CD4-positive, CD25-positive, alpha-beta regulatory T cell (primary cell): ENCODE measurements at places on chromosomes 11 and 22. TPM values are rescaled to one million over a fixed set of nuclear protein-coding genes. Genes with fewer than 3 reads are reported as not detected.

DNA sequence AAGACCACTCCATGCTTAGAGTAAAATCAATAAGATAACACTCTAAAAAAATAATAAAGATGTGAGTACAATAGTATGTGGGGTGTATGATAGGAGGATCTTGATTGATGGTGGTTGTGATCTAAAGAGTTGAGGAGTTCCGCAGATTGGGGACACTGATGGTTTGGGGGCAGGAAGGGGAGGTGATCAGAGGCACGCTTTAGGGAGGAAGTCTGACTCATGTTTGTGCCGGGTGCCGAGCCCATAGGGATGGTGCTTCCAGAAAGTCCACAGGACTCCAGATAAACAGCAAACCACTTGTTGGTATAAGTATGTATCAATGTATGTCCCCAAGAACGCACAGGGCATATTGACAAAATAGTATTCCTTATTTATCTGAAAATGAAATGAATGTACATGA, 27.5 kb downstream of the LINC01488 start:
- H3K36me3 ChIP-seq, result no peaks in the 10 kb centered on the region
- no peak overlapping the region for H3K4me3 ChIP-seq
- H3K27ac ChIP-seq, result no peak overlapping the region
- DNase-seq, result no peak

- H3K4me1 ChIP-seq, result no peaks in the 10 kb centered on the region
- DNase-seq, result no peak
- H3K36me3 ChIP-seq, result no peaks in the 10 kb centered on the region
- H3K27me3 ChIP-seq, result peaks cover 2% of the 10 kb centered on the region
Observed at GRCh38 chr11:61281581-61282250, 13.4 kb downstream of the VWCE start.

DNA sequence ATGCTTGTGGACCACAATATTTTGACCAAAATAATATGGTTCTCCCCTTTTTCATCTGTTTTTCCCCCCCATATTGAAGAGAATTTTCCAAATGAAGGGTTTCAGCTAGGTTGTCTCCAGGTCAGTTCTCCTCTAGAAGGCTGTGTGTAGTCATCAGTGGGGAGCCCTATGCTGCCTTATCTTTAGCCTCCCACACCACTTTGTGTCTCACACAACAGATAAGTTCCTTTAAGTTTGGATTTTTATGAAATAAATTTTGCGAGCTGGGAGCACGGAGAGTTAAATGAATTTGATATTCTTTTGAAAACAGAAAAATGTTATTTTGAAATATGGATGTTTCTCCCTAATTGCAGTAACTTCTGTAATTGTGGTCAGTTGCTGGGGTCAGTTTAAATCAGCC, 28.9 kb downstream of the PAX6 start:
- no peak overlapping the region for H3K4me3 ChIP-seq
- no peak overlapping the region for H3K27ac ChIP-seq
- no peaks in the 10 kb centered on the region for H3K27me3 ChIP-seq
- H3K4me1 ChIP-seq, result no peaks in the 10 kb centered on the region
- no peaks in the 10 kb centered on the region for H3K36me3 ChIP-seq

- H3K27me3 ChIP-seq, result peaks cover 25% of the 10 kb centered on the region
- H3K4me1 ChIP-seq, result no peaks in the 10 kb centered on the region
- H3K27ac ChIP-seq, result no peak overlapping the region
- no peak overlapping the region for H3K4me3 ChIP-seq
Observed at GRCh38 chr11:10314199-10315072, 9.6 kb downstream of the ADM start.

DNA sequence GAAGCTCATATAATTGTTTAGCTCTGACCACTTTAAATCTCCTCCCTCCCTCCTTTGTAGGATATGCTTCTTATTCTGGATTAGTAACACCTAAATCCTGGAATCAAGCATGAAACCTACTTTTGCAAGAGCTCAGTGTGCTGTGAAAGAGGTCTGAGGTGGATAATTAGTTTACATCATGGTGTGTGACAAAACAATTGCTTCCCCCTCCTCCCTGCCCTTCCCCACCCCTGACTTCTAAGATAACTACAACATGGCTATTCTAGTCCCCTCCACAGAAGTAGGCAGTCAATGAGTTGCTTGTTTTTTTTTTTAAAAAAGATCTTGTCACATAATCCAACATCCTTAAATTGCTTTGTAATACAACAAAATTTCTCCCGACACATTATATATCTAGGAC, 314.0 kb downstream of the CADM1 start:
- DNase-seq, result no peak
- H3K36me3 ChIP-seq, result no peaks in the 10 kb centered on the region
- no peak overlapping the region for H3K4me3 ChIP-seq

DNA sequence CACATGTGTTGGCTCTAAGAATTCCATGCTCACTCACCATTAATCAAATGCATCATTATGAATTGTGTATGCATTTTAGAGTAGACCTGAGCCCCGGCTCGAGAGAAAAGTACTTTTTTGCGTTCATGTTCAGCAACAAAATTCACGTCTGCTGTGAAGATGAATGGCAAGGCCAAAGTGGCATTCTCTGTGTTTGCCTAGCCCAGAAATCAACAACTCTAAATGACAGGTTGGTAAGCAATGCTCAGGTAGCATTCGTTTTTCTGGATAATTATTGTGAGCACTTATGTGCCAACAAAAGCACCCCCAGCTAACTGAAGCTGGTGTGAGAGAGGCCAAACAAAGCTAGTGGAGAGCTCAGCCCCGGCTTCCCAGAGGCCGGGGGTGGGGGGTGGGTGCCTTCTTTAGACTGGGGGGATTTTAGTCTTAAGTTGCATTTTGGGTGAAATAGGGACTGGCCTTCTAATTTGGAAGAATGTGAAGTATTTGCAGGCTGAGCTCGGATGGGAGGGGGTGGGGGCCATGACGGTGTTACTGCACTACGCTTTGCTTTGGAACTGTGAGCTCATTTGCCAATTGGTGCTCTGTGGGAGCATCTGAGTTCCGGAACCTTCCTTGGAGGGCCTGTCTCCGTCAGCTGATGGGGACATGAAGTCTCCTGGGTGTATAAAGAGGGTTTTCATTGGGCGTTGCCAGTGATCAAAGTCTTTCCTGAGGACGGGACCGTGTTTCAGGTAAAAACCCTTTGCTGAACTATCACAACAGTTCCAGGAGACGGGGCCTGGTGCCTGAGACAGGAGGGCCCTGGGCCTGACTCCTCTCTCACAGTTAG, 29.0 kb upstream of the ALX4 start:
- H3K27ac ChIP-seq, result no peak overlapping the region
- no peaks in the 10 kb centered on the region for H3K4me1 ChIP-seq
- no peak for DNase-seq
- H3K4me3 ChIP-seq, result no peak overlapping the region
- peaks cover 8% of the 10 kb centered on the region for H3K27me3 ChIP-seq
- H3K36me3 ChIP-seq, result no peaks in the 10 kb centered on the region

DNA sequence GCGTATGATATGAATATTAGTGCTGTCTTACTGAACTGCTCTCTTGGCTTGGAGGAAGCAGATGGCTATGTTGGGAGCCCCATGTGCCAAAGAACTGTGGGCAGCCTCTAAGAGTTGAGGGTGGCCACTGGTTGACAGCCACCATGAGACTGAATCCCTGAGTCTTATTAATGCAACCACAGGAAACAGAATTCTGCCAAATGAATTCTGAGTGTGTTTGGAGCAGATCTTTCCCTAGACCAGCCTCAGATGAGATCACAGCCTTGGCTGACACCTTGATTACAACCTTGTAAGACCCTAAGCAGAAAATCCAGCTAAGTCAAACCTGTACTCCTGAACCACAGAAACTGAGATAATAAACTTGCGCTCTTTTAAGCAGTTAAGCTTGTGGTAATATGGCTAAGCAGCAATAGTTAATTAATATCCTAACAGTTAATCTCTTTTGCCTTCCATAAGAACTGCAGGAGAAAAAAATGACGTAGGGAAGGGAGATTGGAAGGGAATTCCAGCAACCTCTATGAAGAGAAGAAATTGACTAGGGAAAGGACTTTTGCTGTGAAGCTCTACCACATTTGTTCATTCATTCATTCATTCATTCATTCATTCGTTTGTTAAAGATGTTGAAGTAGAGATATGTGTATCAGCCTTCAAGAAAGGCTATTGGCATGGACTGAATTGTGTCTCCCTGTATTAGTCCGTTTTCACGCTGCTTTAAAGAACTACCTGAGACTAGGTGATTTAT, 26.8 kb downstream of the ADM start:
- no peak overlapping the region for H3K27ac ChIP-seq
- H3K4me1 ChIP-seq, result no peaks in the 10 kb centered on the region
- no peak for DNase-seq

DNA sequence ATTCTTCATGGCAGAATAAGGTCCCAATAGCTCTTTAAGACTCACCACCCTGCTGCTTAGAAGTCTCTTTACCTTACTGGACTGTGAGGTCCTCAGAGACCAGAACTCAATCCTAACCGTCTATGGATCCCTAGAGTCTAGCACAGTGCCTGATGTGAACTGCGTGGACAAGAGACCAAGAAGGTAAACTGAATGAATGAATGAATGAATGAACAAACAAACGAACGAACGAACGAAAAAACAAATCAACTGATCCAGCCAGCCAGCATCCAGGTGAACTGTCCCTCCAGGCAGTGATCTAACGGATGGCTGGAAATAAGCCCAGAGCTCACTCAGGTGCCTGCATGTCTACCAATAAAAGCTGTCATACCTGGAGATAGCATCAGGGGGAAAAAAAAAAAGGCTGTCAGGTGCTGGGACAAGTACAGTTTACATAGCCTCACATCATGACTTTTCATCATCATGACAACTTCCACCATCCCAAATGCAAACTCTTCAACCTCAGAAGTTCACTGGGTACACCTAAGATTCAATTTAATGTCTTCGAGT, 59.8 kb downstream of the PACSIN2 start:
- H3K36me3 ChIP-seq, result no peaks in the 10 kb centered on the region
- no peak for DNase-seq
- no peaks in the 10 kb centered on the region for H3K4me1 ChIP-seq
- no peaks in the 10 kb centered on the region for H3K27me3 ChIP-seq
- no peak overlapping the region for H3K27ac ChIP-seq

GRCh38 chr11:15053191-15053685, 20.2 kb upstream of the CALCB start:
- H3K4me3 ChIP-seq, result no peak overlapping the region
- H3K4me1 ChIP-seq, result no peaks in the 10 kb centered on the region
- DNase-seq, result no peak
- no peaks in the 10 kb centered on the region for H3K36me3 ChIP-seq

GRCh38 chr22:39444247-39444800, 12.5 kb upstream of the MGAT3 start:
- no peak for DNase-seq
- no peak overlapping the region for H3K27ac ChIP-seq
- H3K4me1 ChIP-seq, result peaks cover 9% of the 10 kb centered on the region

Gene SUSD2
- total RNA-seq, result 0.81 TPM

Gene MPPED2
- total RNA-seq, result 0.96 TPM

Gene SULT4A1
- not detected for total RNA-seq

Gene EIF3D
- total RNA-seq, result 269 TPM

Gene SOX6
- total RNA-seq, result 0.05 TPM
